Esophagus mucosa (tissue), 1 donor: ENCODE measurements at places on chromosomes 1 and 21. TPM values are rescaled to one million over a fixed set of nuclear protein-coding genes. Genes with fewer than 3 reads are reported as not detected.

KLHL21 gene
- total RNA-seq: 26.6 TPM

KRTAP13-2 gene
- total RNA-seq: not detected

GCSAML gene
- not detected for total RNA-seq

DNA sequence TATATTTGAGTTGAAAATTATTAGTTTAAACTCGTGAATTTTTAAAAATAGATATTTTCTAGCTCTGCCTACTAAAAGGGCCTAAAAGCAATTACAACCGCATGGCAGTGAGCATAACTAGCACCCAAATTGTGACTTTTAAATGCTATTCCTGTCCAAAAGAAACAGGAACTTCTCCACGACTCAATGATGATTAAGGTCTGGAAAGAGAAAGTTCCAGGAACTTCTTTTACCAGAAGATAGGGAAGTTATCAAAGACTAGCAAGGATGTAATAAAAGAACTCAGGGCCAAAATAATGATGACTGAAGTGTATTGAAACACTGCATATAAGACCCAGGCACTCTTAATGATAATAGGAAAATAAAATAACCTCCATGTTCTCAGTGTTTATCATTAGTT lies 313.0 kb downstream of the PLPP3 start:
- no peak for ATAC-seq
